ENCODE measurements at places on chromosomes 3 and 15. TPM values are rescaled to one million over a fixed set of nuclear protein-coding genes. Genes with fewer than 3 reads are reported as not detected.

GPR149 gene
- polyA plus RNA-seq = 10.7 TPM

HGD gene
- not detected for polyA plus RNA-seq

ECE2 gene
- polyA plus RNA-seq = 0.42 TPM

BCHE gene
- polyA plus RNA-seq = 2.0 TPM

FBXL22 gene
- polyA plus RNA-seq = 0.41 TPM

ANXA2 gene
- 6.2 TPM for polyA plus RNA-seq

TMEM108 gene
- 2.9 TPM for polyA plus RNA-seq

GOLGA8F gene
- not detected for polyA plus RNA-seq

VPS8 gene
- polyA plus RNA-seq = 146 TPM

LDHAL6B gene
- polyA plus RNA-seq = not detected

TIMP4 gene
- polyA plus RNA-seq = not detected

GOLGA8S gene
- not detected for polyA plus RNA-seq

DAZL gene
- 0.20 TPM for polyA plus RNA-seq

LRRC31 gene
- polyA plus RNA-seq = not detected

THSD4 gene
- 0.46 TPM for polyA plus RNA-seq

CLDN16 gene
- not detected for polyA plus RNA-seq

ACTRT3 gene
- not detected for polyA plus RNA-seq

TOPBP1 gene
- polyA plus RNA-seq = 46.6 TPM

SEMA5B gene
- 3.8 TPM for polyA plus RNA-seq

C3orf20 gene
- not detected for polyA plus RNA-seq

WDR6 gene
- 315 TPM for polyA plus RNA-seq

NKIRAS1 gene
- 42.1 TPM for polyA plus RNA-seq

AHSG gene
- 1.1 TPM for polyA plus RNA-seq

SNTN gene
- polyA plus RNA-seq = not detected

WDR49 gene
- polyA plus RNA-seq = 1.1 TPM

CDC25A gene
- 9.8 TPM for polyA plus RNA-seq

ACP3 gene
- polyA plus RNA-seq = not detected

LRRC2 gene
- polyA plus RNA-seq = not detected

SGO1 gene
- 0.71 TPM for polyA plus RNA-seq

CFAP161 gene
- not detected for polyA plus RNA-seq

CACNA1D gene
- 24.9 TPM for polyA plus RNA-seq

ZNF660 gene
- 8.1 TPM for polyA plus RNA-seq

SOX2 gene
- 7.2 TPM for polyA plus RNA-seq

INO80 gene
- polyA plus RNA-seq = 8.4 TPM

GOLGA6B gene
- not detected for polyA plus RNA-seq

CTXND1 gene
- polyA plus RNA-seq = not detected

Measured in neural cell (in vitro differentiated cells).